ENCODE measurements at places on chromosomes 5 and 9.

- H3K27me3 ChIP-seq: no peaks in the 10 kb centered on the region
- no peaks in the 10 kb centered on the region for H3K4me1 ChIP-seq
- DNase-seq: no peak
Measured at GRCh38 chr5:120761986-120762385, 297.9 kb downstream of the PRR16 start.

GRCh38 chr9:28951945-28952344, 1378.7 kb upstream of the C9orf72 start:
- H3K36me3 ChIP-seq: no peaks in the 10 kb centered on the region
- H3K4me1 ChIP-seq: no peaks in the 10 kb centered on the region
- no peak for DNase-seq
- no peaks in the 10 kb centered on the region for H3K27me3 ChIP-seq

DNA sequence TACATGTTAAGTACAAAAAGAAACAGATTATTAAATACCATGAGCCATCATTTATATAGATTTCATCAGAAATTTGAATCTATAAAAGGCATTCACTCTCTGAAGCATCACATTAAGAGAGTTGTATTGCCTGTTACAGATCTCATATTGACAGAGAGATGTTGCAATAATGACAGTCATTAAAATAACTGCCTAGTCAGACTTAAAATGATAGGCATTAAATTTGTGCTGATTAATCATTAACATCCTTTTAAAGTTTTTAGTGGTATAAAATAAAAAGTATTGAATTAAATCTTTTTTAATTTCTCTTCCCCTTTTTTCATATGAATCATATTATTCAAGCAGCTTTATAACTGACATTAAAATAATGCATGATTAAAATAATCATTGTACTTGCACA, 404.9 kb upstream of the FAM174A start:
- no peak overlapping the region for H3K4me3 ChIP-seq
- H3K36me3 ChIP-seq: no peaks in the 10 kb centered on the region
- no peaks in the 10 kb centered on the region for H3K27me3 ChIP-seq
- no peak for DNase-seq
- no peaks in the 10 kb centered on the region for H3K4me1 ChIP-seq

DNA sequence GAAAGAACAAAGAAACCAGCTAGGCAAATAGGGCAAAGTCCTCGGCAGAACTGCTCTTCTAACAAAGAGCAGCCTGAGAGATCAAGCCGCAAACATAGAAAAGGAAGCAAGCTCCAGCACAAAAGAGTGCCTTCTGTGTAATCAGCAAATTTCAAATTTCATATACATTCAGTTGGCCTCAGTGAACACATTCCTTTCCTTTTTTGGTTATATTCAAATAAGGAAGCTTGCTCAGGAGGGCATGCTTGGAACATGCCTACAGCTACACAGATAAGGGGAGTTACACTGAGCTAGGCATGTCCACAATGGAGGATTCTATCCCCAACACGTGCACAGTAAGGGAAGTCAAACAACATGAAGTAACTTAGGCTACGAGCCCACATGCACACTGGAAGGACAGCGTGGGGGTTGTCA, 23.4 kb downstream of the IL33 start:
- no peaks in the 10 kb centered on the region for H3K4me1 ChIP-seq
- no peak for DNase-seq

- H3K36me3 ChIP-seq: no peaks in the 10 kb centered on the region
- H3K27ac ChIP-seq: no peak overlapping the region
- DNase-seq: no peak
- H3K27me3 ChIP-seq: no peaks in the 10 kb centered on the region
- peaks cover 6% of the 10 kb centered on the region for H3K4me1 ChIP-seq
- H3K4me3 ChIP-seq: no peak overlapping the region
Measured at GRCh38 chr5:61289241-61289640, 42.8 kb upstream of the ZSWIM6 start.

- H3K4me3 ChIP-seq: no peak overlapping the region
- peaks cover 25% of the 10 kb centered on the region for H3K4me1 ChIP-seq
- H3K36me3 ChIP-seq: no peaks in the 10 kb centered on the region
Measured at GRCh38 chr5:133933169-133933509, 35.3 kb downstream of the C5orf15 start.

Data from T-helper 2 cell treated with Interferon-gamma antibody and Interleukin-4, amounts not matched to agents 5 μg/mL and 100 μg/mL, for 36 hours (primary cell).